ENCODE measurements at places on chromosomes 1 and 21. TPM values are rescaled to one million over a fixed set of nuclear protein-coding genes. Genes with fewer than 3 reads are reported as not detected.

Gene SH3GLB1
- total RNA-seq: 59.8 TPM

Gene BMP8A
- total RNA-seq: not detected

Gene MMEL1
- 0.25 TPM for total RNA-seq

Gene NUP210L
- total RNA-seq: not detected

Gene RBM11
- not detected for total RNA-seq

Gene FCGR1A
- total RNA-seq: not detected

Gene CRABP2
- total RNA-seq: 0.13 TPM

Gene DCST1
- not detected for total RNA-seq

Gene SLX9
- total RNA-seq: 34.4 TPM

Gene CDK11A
- total RNA-seq: 6.4 TPM

Gene CD2
- not detected for total RNA-seq

Gene TFF2
- not detected for total RNA-seq

Gene FLG2
- total RNA-seq: not detected

Gene VCAM1
- 2.3 TPM for total RNA-seq

Gene THEM5
- total RNA-seq: not detected

Gene AIRE
- total RNA-seq: not detected

Gene PCSK9
- total RNA-seq: 0.33 TPM

Gene KRTAP20-4
- not detected for total RNA-seq

Gene KRTAP19-3
- total RNA-seq: not detected

Gene USP16
- 29.0 TPM for total RNA-seq

Gene RNU1-4
- not detected for total RNA-seq

Gene CDA
- total RNA-seq: 1.1 TPM

Gene IQCC
- total RNA-seq: 2.6 TPM

Gene GLIS1
- total RNA-seq: not detected

Gene SLC30A10
- not detected for total RNA-seq

Gene ST6GALNAC5
- not detected for total RNA-seq

Gene DHX9
- total RNA-seq: 132 TPM

Gene KLHL21
- total RNA-seq: 44.2 TPM
